ENCODE measurements at places on chromosomes 16 and 17.
A peak's percentile ranks its signal among the peaks of the same experiment; 100 is the strongest.

DNA sequence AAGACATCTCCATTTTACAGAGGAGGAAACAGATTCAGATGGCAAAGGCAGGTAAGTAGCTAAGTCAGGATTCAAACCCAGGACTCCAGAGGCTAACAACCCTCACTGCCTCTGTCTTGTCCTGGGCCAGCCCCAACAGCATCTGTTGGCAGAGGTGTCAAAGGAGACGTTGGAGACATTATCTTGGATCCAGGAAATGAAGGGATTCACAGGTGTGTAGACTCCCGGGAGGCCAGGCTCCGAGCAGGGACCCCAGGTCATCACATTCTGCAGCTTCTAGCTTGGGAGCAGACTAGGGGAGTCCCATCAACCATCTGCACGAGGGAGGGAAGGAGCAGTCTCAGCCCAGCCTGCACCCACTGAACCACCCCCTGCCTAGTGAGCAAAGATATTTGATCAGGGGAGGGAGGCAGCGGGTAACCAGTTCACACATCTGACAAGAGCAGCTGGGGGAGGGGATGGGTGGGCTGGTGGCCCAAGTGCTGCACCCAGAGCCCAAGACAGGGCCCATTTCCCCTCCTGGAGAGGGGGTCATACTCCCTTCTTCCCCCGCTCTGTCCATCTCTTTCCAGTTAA, 1.0 kb upstream of the B9D1 start:
- no peak for DNase-seq

DNA sequence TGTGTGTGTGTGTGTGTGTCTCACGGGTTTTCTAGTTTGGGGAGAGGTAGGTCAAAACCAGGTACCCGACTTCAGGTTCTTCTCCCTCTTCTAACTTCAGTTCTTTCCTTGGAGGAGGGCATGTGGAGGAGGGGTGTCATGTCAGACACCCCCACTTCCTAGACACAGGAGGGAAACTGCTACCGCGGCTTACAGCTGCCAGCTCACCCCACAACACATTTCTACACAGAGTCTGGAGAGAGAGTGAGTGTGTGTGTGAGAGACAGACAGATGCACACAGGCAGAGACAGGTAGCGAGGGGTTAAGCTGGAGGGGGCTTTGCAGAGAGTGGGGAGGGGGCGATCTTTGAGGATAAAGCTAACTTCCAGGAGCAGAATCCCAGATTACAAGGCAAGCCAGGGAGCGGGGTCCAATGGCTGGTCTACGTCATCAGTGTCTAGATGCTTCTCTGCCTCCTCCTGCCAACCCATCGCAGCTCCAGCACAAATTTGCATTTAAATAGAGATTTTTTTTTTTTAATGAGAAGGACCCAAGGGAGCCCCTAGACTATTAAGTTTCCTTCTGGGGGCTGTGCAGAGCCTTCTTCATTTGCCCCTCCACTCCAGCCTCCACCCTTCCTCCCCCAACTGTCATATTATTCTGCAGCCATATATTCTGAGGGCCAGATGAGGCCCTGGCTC, 48.9 kb downstream of the MRM1 start:
- DNase-seq: no peak

- no peak for DNase-seq
These were observed 45.9 kb downstream of the MAPT start for GRCh38 chr17:45940293-45940692.

GRCh38 chr17:1979182-1979985, 45.8 kb downstream of the RTN4RL1 start:
- DNase-seq: no peak

- no peak for DNase-seq
These were observed 50.1 kb downstream of the RNF112 start for GRCh38 chr17:19461116-19461515.

DNA sequence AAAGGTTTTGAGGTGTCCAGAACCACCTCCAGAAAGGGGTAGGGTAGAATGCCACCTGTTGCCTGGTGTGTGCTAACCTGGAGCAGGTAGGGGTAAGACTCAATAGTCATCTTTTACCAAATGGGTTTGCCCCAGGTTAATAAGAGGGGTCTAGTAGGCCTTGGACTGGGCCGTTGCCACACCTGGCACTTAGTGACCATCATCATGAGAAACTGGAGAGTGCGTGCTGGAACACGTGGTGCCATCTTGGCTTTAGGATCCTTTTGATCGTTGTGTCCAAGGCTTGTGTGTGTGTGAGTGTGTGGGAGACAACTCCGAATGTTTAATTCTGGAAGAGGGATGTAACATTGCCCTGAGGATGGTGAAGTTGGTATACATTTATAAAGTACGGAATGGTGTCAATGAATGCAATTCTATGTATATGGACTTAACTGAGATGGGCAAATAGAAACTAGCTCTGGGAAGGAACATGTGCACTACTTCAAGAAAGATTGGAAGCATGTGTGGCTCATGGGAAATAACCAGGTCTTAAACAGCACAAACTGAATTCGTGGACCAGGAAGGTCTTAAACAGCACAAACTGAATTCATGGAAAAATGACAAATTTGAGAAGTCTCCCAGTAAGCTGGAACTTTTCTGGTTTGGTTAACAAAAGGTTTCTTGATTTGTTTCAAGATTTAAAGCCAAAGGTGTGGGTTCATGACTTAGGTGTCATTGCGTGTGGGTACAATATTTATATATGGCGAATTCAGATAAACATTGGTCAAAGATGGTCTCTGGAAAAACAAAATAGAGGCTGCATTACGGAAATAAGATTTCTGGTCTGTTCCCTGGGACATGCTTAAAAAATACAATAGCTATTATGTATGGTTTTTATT, 7.2 kb downstream of the FUS start:
- DNase-seq: no peak

DNA sequence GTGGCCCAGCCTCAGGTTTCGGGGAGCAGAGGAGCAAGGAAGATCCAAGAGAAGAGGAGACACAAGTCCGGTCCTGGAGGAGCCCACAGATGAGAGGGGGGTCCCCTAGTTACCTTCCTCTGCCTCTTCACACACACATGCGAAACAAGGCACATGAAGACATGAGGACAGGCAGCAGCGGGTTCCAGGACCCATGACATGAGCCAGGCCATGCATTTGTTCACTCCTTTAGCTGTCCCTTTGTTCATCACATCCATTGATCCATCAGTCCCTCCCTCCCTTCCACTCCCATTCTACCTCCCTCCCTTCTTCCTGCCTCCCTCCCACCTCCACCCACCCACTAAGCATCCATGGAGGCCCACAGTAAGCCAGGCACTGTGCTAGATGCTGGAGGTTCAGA, 9.4 kb downstream of the PPY start:
- DNase-seq: no peak

DNA sequence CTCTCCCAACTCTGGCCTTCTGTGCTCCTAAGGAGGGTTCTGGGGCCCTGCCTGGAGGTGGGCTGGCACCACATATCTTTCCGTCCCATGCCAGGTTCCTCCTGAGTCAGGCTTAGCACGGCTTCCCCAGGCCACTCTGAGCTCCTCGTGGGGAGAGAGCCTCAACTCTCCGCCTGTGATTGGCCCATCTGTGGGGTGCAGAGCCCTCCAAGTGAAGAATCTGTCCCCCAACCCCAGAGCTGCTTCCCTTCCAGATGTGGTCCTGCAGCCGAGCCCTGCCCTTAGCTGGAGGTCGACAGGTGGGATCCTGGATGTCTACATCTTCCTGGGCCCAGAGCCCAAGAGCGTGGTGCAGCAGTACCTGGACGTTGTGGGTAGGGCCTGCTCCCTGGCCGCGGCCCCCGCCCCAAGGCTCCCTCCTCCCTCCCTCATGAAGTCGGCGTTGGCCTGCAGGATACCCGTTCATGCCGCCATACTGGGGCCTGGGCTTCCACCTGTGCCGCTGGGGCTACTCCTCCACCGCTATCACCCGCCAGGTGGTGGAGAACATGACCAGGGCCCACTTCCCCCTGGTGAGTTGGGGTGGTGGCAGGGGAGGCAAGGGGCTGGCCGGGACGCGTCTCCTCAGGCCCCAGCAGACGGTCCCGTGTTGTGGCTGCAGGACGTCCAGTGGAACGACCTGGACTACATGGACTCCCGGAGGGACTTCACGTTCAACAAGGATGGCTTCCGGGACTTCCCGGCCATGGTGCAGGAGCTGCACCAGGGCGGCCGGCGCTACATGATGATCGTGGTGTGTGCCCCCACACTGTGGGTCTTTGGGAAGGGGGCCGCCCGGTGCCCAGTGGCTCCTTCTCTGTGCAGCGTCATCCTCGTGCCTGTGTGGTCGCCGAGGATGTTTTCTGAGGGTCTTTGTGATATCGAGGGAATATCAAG, 6.9 kb downstream of the GAA start:
- DNase-seq: no peak

- no peak for DNase-seq
These were observed 74.0 kb downstream of the SEC14L1 start for GRCh38 chr17:77214743-77215142.

DNA sequence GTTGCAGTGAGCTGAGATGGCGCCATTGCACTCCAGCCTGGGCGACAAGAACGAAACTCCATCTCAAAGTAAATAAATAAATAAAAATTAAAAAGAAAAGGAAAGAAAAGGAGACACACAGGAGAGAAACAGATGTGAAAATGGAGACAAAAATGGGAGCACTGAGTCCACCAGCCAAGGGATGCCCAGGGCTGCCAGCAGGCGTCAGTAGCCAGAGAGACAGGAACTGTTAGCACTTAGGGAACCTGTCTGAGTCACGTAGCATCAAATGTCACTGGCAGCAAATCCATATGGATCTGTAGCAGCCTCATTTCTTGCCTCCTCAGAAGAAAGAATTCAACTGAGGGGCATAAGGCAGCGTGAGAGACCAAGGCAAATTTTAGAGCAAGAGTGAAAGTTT, 79.7 kb downstream of the CYLD start:
- no peak for DNase-seq

GRCh38 chr17:42392692-42393415, 4.6 kb upstream of the STAT3 start:
- no peak for DNase-seq

DNA sequence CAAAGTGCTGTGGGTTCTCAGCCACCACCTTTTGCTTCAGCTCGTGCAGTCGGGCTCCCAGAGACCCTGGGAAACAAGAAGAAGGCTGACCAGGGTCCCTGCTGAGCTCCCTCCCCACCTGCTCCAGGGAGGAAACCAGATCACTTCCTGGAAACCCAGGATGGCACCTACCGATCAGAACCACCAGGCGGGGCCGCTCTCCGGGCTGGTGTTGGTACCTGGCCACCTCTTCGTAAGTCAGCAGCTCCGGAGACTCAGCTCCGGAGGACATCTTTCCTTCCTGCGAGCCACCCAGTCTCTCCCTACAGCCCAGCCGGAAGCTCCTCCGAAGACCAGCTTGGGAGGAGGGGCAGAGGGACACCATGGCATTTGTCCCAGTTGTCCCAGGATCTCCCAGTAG, 18.9 kb downstream of the MPP3 start:
- no peak for DNase-seq

- DNase-seq: no peak
These were observed 29.0 kb upstream of the ATP2C2 start for GRCh38 chr16:84339311-84339710.

GRCh38 chr17:66943484-66943883, 21.0 kb upstream of the CACNG4 start:
- no peak for DNase-seq

DNA sequence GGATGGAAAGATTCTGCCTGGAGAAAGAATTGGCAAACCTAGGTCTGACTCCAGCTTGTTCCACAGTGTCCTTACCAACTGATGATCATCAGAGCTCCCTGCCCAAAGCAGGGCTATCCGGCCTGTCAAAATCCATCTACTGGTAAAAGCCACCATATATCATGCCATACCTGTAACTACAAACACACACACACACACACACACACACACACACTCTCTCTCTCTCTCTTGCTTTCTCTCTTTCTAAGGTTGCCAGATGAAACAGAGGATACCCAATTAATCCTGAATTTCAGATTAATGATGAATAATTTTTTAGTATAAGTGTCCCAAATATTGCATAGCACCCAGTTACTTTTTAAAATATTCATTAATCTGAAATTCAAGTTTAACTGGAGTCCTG, 1.5 kb upstream of the MMP28 start:
- DNase-seq: no peak

DNA sequence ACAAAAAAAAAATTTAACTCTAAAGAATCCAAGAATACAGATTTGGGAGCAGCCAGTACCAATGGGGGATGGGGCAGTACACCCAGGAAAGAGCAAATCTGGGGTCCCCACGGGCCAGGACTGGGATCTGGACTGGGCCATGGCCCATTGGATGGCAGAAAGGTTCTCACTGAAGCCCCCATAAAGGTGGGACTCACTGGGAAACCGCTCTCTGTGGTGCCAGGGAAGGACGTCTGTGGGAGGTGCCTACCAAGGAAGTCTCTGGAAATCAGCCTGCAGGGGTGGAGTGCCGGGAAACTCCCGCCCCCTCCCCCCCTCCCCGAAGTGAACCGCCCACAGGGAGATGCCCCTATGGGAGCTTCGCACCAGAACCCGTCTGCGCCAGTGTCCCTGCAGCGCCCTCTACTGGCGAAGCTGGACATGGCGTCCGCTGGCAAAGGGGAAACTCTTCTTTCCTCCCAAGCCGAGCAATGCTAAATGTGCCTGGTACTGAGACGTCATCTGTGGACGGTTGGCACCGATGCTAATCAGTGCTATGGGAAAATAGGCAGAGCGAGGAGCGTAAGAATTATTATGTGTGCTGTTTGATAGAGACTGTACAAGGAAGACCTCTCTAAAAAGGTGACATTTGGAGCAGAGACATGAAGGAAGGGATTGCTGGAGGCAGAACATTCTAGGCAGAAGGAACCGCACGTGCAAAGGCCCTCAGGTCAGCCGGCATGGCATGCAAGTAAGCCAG, 671.1 kb downstream of the WWOX start:
- peak; percentile 79 for DNase-seq

- no peak for DNase-seq
These were observed 6.4 kb upstream of the CRISPLD2 start for GRCh38 chr16:84813141-84813934.

- DNase-seq: no peak
These were observed 151.6 kb downstream of the PHKB start for GRCh38 chr16:47612711-47613110.

- no peak for DNase-seq
These were observed 93.9 kb upstream of the CDH8 start for GRCh38 chr16:62130101-62130500.

GRCh38 chr16:89009343-89010209, 32.6 kb upstream of the CBFA2T3 start:
- no peak for DNase-seq

All from stimulated activated CD8-positive, alpha-beta memory T cell treated with anti-CD3 and anti-CD28 coated beads, Interleukin-15, amount 100 ng/mL, for 24 hours (primary cell).